ENCODE measurements at places on chromosomes 5 and 9.

GRCh38 chr5:153490118-153491037 lies at the start of gene GRIA1:
Gene GRIA1 (plus strand): TSS chr5:153490670.
- DNase-seq = no peak

DNA sequence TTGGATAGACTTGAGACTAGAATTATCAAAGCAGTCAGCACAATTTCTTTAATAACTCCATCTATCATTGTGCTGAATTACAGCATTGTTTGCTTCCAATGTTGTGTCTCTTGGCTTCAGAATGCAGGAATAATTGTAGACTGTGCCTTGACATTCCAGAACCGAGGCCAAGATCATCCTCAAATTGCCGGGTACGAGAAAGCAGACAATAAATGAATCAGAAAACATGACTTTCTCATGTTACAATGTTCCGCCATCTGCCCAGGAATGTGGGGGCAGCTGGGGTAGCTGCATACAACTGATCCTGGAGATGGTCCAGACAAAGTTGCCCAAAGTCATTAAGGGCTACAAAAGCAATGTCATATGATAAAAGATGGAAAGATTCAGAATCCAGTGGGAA lies 206.2 kb upstream of the SGCD start:
- DNase-seq = no peak

DNA sequence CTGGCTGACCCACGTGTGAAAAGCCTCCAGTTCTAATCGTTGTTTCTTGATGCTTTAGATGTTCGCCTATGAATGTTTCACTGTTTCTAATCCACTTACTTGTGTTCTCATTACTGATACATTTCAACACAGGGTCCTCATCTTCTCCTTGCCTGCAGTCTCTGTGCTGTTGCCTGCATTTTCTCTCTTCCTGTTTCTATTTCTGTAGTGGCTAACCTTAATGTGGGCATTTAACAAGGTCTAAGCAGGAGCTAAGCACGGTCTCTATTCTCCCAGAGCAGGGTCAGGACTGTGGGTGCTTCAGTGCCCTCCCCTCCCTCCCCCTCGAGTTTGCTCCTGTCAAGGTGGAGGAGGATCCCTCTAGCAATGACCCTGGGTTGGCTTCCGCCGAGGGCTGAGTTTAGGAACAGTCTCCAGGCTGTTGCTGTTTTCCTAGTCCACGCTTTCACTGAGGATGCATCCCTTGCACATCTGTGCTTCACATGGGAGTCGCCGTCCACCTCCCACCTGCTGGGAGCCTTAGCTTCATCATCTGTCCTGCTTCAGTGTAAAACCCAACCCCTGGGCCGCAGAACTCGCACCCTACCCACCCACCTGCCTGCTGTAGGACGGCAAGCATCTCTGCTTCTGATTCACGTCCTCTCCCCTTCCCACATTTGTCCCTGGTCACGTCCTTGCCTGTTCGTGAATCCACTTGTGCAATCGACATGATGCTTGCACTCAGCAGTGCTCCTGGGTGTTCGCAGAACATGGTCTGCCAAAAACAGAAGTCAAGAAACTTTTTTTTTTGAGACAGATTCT lies 2.4 kb upstream of the EXOC3 start:
- DNase-seq = no peak

GRCh38 chr5:132327252-132327955 lies 33.2 kb downstream of the SLC22A4 start:
- DNase-seq = no peak

DNA sequence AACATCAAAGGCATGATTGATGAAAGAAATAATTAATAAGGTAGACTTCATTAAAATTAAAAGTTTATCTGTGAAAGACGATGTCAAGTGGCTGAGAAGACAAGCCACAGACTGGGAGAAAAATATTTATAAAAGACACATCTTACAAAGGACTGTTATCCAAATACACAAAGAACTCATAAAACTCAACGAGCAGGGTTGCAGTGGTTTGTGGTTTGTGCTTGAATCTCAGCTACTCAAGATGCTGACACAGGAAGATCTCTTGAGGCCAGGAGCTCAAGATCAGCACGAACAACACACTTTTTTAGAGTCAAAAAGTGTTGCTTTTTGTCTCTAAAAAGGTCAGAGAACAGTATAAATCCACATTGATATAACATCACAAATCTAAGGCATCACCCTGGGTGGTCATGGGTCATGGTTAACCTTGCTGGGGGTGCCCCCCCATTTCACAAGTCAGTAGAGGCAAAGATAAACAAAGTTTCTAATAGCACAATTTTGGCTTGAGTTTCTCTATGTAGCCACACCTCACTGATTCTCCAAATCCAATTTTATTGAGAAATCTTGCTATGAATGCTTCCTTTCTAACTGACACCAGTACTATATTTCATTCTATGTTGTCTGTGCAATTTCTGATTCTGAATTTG lies 342.9 kb upstream of the RPS23 start:
- no peak for DNase-seq

- no peak for DNase-seq
Measured at GRCh38 chr9:77521091-77521490, 127.0 kb downstream of the GNA14 start.

DNA sequence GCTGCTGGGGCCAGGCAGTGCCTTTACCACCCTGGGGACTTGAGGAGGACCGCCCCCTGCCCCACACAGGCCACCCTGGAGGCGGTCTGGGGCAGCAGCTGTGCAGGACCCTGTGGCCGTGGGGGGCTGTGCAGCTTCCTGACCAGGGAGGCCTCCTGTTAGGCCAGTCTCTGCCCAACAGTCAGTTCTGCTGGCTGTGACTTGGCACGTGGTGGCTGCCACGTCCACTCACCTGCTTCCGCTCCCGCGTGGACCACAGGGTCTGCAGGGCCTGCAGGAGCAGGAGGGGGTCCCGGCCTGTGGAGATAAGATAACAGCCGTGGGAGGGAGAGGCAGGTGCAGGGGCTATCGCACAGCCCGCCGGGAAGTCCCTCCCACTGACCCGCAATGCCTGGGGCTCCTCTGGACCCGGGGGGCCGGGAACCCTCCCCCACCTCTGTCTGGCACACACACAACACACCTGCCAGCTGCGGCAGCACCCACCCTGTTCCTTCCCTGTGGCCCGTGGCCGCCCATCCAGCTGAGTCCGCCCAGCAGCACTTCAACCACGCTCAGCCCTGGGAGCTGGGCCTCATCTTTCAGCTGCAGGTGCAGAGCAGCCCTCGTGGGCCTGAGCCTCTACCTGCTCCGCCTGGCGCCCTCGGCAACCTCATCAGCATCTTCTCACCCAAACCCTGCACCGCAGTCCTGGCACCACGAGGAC lies 39.7 kb downstream of the EXD3 start:
- DNase-seq = no peak

- DNase-seq = no peak
Measured at GRCh38 chr5:177066224-177066623, 20.5 kb upstream of the FGFR4 start.

GRCh38 chr9:129333617-129334104 lies 155.6 kb upstream of the IER5L start:
- no peak for DNase-seq

DNA sequence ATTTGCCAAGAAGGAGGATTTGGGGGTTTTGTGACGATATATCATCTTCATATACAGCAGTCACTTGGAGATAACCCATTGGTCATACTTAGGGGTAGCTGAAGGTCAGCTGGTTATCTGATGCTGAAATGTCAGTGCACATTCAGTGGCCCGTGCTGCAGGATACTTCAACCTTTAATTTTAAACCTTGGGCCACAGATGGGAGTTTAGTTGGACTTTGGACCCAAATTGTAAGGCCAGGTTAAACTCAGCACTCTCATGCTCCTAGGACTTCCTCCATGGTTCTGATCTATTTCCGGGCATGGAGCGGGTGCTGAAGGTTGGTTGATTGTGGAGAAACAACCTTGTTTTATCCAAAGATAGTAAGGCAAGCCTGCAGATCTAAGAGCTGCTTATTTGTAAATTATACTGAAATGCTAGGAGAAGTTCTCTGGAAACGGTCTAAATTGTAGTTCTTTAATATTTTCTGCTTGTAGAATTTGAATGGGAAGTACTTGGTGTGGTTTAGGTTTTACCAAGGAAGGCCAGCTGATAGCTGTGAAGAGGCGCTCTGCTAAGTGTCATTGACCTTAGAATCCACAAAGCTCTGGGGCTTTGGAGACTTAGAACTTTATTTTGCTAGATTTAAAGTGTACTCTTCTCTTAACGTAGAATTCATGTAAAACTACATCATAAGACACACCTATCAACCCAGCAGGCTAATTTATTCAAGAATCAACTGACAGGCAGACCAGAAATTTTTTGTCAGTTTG lies 38.6 kb downstream of the SLC44A1 start:
- DNase-seq = no peak

- no peak for DNase-seq
Measured at GRCh38 chr5:178595750-178596149, 5.6 kb upstream of the COL23A1 start.

DNA sequence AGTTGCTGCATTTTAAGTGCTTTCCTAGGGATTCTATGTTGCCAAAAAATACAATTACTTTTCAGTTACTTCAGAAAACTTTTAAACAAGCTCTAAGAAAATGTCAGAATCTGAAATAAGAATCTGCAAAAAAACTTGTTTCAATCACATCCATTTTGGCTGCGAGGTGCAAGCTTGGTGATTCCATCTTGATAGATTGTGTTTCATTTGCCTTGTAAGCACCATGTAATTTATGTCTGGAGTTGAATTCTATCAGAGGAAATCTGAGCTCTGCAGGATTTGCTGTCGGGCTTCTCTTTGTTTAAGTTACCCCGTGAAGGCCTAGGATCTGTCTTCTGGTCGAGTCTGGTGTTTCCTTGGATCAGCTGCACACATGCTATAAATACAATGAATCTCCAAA lies 40.4 kb upstream of the MAN2A1 start:
- DNase-seq = no peak
